Osteocyte (in vitro differentiated cells): ENCODE measurements at places on chromosomes 12 and 14. TPM values are rescaled to one million over a fixed set of nuclear protein-coding genes. Genes with fewer than 3 reads are reported as not detected.

The CDK17 gene
- 33.8 and 37.2 TPM in 2 replicates for total RNA-seq

The LRP1-AS gene
- not detected in 2 replicates for total RNA-seq

The SLC38A1 gene
- 128 and 132 TPM in 2 replicates for total RNA-seq

The MBD6 gene
- total RNA-seq = 104 and 105 TPM in 2 replicates

The TMTC1 gene
- 35.3 and 37.5 TPM in 2 replicates for total RNA-seq

The ACOT6 gene
- not detected in 2 replicates for total RNA-seq

The CIROP gene
- not detected in 2 replicates for total RNA-seq

The PRDM4 gene
- 22.5 and 24.5 TPM in 2 replicates for total RNA-seq

The MAP3K9 gene
- total RNA-seq = 1.3 and 1.4 TPM in 2 replicates

The LMNTD1 gene
- total RNA-seq = not detected in 2 replicates

The INSM2 gene
- total RNA-seq = not detected in 2 replicates

The RFLNA gene
- 0.91 and 1.4 TPM in 2 replicates for total RNA-seq

The GLIPR1L1 gene
- total RNA-seq = not detected in 2 replicates

The BHLHE41 gene
- 1.1 and 1.4 TPM in 2 replicates for total RNA-seq

The NOS1 gene
- total RNA-seq = 0.05 TPM in 1 of 2 replicates, not detected in the other

The BMP4 gene
- 6.9 and 7.3 TPM in 2 replicates for total RNA-seq

The HSPA2 gene
- total RNA-seq = 2.1 and 2.8 TPM in 2 replicates

The TDRD9 gene
- not detected in 2 replicates for total RNA-seq

The NUAK1 gene
- total RNA-seq = 20.2 and 21.1 TPM in 2 replicates

- DNase-seq = no peak
Observed at GRCh38 chr12:11584221-11584855, 65.1 kb upstream of the ETV6 start.

DNA sequence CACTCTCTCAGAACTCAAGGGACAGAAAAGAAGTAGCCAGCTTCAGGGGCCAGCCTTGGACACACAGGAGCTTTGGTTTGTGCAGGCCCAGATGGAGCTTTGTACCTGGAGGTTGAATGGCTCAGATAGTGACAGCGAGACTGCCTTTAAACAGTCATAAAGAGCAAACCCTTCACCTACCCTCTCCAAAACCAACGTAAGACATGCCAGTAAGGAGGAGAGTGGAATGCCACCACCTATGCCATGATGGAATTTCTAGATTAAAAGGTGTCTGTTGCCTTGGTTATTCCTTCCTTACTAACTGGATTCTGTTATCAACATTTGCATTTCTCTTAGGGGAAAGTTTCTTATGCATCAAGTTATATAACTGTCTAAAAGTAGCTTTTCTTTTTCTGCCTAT, 98.1 kb downstream of the EML1 start:
- no peak for DNase-seq

DNA sequence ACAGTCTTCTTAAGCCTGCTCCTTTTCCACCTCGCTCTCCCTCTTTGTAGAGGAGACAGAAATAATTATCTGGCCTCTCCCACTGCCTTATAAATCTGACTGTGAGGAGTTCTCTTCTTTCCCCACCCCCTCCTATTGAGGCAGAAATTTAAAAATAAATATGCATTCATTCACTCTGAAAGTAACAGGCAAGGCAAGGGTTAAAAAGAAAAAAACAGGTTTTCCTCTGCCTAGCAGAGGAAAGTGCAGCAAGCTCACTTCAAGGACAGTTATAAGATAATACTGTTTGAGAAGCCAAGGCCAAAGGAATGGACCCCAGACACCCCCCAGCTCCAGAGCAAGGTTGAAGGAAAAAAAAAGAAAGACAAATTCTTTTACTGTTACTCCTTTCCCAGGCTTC, 56.3 kb downstream of the DHRS2 start:
- no peak for DNase-seq

DNA sequence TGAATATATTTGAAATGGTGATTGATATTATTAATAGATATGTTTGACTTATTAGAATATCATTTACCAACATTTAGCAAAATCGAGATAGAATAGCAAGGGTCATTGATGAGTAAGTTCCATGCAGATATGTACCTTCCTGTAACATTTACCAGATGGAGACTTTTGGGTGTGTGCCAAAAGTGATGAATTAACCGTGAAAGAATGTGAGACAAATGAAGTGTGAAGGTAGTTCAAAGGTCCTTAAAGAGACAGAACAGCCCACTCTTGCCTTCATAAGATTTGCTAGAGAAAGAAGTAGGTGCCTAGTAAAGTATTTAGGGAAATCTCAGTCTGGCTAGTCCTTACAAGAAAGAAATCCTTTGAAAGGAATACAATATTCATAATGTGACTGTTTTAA, 45.5 kb downstream of the FGD4 start:
- no peak for DNase-seq

DNA sequence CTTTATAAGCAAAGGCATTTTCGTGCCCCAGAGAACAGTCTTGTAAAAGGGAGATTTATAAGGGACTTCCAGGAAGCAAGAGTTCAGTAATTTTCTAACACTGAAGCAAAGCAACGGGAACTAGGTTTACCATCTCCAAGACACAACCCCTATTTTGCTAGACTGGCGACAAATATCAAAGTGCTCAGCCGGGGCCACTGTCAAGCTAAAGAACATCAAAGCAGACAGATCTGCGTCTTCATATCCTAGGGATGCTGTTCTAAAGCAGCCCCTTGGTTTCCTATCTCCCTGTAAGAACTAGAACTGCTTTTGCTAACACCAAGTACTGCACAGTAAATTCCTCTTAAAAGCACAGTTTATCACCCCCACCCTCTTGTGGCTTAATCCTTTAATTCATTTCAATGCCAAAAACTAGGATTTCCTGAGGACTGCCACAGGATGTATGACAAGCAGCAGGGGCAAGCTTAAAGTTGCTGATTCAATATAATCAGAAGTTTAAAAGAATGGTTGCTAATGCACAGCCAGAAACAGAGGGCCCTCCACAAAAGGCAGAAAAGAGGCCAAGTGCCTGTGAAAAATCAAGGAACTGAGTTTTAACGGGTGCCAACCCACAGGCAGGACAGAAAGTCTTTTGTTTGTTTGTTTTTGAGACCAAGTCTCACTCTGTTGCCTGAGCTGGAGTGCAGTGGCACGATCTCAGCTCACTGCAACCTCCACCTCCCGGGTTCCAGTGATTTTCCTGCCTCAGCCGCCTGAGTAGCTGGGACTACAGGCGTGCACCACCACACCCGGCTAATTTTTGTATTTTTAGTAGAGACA, 44.0 kb upstream of the ISM2 start:
- DNase-seq = no peak

GRCh38 chr14:32623300-32624093, 294.4 kb downstream of the AKAP6 start:
- DNase-seq = no peak

GRCh38 chr14:101616202-101616601, 54.9 kb downstream of the DIO3 start:
- no peak for DNase-seq

DNA sequence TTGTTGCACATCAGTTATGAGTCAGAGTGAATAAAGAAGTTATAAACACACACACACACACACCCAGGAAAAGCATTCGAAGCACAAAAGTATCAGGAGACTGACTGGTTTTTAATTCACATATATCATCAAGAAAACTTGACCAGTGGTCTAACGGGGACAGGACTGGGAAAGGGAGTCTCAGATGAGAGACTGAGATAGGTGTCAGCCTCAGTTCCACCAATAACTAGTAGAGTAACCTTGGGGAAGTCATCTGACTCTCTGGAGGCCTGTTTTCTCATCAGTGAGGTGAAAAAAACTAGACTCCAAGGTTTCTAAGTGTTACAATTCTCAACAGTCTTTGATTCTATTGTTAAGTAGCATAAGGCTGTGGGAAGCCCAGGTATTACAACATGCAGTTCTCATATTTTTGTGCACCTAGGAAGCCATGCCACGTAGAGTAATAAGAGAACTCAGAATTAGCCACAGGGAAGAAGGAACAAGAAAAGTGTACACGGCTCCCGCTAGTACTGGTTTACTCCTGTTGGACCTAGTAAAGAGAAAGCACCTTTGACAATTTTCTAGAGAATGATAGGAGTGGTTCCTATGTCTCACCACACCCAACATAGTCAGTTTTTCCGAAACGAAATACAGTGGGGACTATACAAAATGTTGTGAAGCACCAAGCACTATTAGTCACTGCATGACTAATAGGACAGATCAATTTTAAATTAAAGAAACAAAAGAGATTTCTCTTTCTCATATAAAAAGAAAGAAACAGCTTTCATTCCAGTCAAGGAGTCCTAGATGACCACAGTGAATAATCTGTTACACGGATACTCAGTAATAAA, 5.0 kb downstream of the PPTC7 start:
- no peak for DNase-seq

GRCh38 chr14:104432611-104433231, 146.8 kb upstream of the C14orf180 start:
- peak; percentile 83 for DNase-seq

GRCh38 chr14:92430686-92431085, 82.9 kb upstream of the RIN3 start:
- no peak for DNase-seq

- peak; percentile 91 for DNase-seq
Observed at GRCh38 chr14:104650057-104650980, 39.1 kb upstream of the INF2 start.

DNA sequence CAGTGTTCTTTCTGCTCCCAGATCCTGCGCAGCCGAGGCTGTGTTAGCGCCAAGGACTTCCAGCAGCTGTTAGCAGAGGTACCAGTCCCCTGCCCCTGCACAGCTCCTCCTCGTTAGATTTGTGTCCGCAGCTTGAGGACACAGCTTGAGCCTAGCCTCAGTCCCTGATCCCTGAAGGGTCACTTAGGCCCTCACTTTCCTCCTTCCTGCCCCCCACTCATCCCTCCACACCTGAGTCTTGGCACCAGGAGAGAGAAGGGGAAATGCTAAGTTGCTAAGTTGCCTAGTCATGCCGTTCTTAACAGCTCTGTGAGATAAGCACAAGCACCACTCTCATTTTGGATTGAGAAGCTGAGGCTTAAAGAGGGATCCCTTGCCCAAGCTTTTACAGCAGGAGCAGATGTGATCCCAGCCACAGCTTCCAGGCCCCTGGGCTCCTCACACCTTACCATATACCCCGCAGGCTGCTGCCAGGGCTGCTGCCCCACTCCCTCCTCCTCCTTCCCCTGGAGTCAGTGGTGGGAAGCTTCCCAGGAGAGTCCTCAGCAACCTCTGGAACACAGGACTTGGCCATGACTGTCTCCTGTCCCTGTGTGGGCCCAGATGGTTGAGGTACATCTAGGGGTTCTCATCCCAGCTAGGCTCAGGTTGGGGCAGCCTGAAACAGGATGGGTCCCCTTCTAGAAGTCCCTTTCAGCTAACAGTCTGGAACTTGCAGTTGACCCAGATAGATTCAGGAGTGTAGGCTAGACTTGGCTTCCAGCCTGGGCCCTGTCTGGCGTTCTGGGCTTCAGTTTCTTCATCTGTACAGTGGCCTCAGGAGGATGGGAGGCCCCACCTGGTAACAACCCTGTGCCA, 975 bp downstream of the OGFOD2 start:
- no peak for DNase-seq

DNA sequence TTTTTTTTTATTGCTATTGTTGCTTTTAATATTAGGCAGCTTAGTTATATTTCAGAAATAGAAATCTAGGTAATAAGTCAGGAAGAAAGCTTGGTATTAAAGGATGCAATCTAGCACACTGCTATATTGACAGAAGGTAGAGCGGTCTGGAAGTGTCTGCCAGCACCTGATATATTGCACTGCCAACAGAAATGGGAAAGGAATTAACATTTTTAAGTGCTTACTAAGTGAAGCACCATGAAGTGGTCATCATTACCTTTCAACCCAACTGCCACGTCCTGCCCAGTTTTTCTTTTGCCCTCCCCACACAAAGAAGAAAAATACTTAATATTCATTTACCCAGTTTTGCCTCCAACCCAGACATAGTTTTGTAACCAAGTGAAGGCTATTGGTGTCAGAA, 163.5 kb downstream of the KITLG start:
- DNase-seq = no peak

- no peak for DNase-seq
Observed at GRCh38 chr14:98974113-98974512, 297.9 kb downstream of the BCL11B start.

GRCh38 chr12:112988224-112988623, 9.9 kb downstream of the OAS2 start:
- no peak for DNase-seq

DNA sequence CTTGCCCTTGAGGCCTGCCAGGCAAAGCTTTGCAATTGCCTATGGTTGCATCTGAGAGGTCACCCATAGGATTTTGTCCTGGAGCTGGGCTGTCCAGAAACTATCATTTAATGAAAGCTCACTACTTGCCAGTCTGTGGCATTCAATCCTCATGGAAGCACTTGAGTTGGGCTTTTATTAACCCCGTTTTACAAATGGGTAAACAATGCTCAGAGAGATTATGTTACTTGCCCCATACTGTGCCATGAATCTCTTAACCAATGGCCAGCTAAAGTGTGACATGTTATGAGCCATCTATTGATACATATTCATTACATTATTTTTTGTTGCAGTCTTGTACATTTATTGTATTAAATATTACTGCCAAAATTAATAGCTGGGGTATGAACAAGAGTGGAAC, 35.9 kb downstream of the PDZRN4 start:
- DNase-seq = no peak

GRCh38 chr12:25615119-25615518, 62.0 kb upstream of the LMNTD1 start:
- no peak for DNase-seq

- no peak for DNase-seq
Observed at GRCh38 chr12:89418228-89418910, 66.1 kb upstream of the DUSP6 start.

GRCh38 chr14:40269436-40269835, 837.2 kb upstream of the FBXO33 start:
- no peak for DNase-seq

DNA sequence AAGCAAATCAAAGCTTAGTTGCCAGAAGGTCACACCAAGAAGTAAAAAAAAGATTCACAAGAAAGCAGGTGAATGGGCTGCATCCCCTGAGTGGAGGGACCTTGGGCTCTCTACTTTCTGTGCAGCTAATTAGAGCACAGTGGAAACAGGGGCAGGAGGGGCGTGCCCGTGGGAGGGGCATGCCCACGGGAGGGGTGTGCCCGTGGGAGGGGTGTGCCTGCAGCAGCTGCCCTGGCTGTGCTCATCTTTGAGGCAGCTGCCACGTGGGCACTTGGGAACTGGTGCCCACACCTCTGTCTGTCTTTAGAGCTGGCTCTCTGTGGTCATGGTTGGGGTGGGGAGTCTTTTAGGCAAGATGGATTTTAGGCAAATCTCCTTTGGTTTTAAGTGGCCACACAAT, 60.0 kb downstream of the EML1 start:
- no peak for DNase-seq

- no peak for DNase-seq
Observed at GRCh38 chr12:98863167-98863566, 218.1 kb downstream of the APAF1 start.

DNA sequence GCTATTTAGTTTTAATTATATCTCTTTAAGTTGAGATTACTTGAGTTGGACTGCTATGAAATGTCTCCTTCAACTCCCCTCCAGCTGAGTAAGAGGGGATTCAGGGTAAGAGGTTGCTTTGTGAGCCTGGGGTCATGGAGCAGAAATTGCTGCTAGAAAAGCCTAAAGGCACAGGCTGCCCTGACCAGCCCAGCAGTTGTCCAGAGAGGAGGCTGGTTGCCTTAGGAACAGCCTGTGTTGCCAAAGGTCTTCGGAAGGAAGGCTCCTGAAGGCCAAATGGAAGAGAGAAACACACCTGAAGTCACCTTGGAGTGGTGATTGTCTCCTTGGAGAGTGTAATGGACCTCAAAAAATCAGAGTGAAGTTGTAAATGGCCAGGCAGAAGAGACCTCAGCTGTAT, 235.5 kb upstream of the PDE3A start:
- DNase-seq = no peak
